RCC 7860 (cell line): ENCODE measurements at places on chromosomes 6 and 20.

- no peak for DNase-seq
Observed at GRCh38 chr6:158018041-158018771, 36.5 kb downstream of the SYNJ2 start.

- no peak for DNase-seq
Observed at GRCh38 chr6:75084872-75085381, 120.9 kb downstream of the COL12A1 start.

DNA sequence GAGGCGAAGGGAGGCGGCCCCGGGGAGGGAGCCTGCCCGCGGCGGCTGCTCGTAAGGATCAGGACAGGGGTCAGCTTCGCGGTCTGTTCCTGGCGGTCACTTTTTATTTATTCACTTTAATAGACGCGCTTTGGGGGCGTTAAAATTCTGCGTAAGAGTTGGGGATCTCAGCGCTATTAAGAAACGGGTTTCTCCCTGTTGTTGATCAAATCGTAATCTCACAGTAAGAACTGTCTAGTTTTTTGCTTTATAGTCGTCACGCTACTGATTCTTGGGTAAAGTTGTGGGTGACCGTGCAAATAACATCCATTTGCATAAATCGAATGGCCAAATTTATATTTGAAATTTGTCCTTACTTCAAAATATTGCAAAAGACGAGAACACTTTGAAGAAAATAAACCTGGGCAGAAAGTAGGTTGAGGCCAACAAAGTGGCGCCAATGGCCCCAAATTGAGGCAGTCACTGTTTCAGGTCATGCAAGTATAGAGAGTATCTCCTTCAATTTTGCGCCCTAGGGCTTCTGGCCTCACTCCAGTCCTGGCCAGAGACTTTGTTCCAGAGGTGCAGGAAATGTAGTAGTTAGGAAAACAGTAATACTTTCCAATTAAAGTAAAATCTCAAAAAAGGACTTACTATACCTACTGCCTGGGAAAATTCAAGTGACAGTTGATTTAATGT is 963 bp upstream of the RMND1 start:
- no peak for DNase-seq

DNA sequence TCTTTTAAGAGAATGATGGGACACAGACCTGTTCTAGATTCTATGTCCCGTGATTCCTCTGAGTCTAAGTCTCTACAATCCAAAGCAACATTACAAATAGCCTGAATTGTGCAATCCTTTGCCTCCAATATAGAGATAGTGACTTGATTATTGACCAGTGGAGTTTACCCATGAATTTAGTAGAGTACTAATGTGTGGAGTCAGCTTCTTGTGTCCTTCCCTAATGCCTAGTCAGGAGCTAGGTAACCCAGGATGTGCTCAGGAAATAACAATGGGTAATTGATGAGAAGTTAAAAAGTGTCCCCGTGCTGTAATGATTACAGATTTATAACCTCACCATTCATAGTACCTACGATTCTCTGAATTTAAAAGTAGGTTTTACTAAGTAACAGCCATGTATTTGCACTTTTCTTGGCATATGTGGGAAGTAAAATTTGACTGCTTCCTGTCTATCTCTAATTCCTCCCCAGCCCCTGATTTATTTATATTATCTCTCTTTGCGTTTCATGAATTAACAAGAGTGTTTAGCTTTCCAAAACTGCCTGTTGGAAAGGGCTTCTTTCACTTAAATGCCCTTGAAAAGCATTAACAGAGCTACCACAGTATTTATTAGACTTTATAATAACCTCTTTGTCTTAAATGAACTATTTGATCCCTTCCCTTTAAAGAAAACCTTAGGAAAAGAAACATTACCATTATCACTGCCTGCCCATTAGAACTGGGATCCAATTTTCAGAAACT is 30.5 kb downstream of the NEDD9 start:
- DNase-seq: no peak

DNA sequence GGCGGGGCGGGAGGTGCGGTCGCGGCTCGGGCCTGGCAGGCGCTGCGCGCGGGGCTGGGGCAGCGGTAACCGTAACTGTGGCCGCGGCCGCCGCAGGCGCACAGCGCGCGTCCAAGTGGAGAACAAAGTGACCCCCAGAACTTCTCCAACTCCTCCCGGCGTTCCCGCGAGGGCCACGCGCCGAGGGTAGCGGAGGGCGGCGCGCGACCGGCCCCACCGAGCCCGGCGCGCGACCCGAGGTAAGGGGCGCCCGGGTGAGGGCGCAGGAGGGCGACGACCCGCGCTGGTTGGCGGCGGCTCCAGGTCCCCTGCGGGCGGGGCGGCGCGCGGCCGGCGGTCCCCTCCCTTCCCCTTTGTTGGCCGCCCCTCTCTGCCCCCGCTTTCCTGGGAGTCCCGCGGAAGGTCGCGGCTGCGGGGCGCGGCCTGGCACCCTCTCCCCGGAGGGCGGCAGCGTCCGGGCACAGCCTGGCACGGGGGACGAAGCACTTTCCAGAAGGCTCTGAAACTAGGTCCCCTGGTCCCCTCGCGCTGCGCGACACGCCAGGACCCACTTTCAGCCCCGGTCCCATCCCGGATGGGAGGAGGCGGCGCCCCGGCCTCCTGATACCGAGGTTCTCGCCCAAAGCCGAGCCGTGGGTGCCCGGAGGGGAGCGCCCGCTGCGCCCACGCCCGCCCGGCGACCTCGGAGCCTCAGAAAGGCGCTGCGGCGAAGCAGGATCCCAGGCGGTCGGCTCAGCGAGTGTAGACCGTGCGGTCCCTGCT is at the start of gene TIAM2:
Gene TIAM2 (plus strand): TSS at position 62 of the 762 bp plus-strand sequence. CDS start 133,909 bp downstream, outside the sequence.
- DNase-seq: no peak

DNA sequence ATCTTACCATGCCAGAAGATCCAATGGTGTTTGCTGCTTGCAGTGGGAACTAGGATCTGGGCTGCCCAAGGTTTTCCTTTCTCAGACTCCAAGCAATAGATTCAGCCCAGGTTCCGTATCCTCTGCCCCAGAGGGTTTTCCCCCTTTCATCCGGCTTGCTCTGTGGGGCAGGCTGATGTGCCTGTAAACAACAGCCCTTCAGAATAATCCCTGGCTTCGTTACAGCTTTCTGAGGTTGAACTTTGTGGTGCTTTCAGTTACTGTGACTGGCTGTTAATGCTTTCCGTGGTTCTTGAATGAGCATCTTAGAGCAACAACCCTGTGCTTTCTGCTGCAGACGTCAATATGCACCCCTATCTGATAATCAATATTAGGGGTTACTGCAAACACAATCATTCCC is 400.4 kb downstream of the BTBD3 start:
- no peak for DNase-seq

- peak; percentile 53 for DNase-seq
Observed at GRCh38 chr20:22339091-22339881, 245.1 kb downstream of the FOXA2 start.

DNA sequence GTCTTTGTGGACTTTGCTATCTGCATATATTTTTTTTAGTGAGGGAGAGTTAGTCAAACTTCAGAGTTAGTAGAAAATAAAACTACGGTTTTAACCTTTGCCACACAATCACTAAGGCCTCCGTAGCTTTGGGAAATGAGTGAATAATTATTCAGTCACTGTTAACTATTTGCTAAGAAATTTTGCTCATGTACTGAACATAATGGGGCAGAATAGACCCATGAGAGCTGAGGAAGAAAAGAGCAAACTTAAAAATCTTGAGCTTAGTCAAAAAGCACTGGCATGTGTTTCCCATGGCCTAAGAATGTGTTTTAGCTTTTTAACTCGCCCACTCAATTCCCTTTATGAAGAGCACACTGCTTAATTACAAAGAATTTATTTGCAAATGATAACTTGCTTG is 60.4 kb upstream of the SUPT3H start:
- no peak for DNase-seq

DNA sequence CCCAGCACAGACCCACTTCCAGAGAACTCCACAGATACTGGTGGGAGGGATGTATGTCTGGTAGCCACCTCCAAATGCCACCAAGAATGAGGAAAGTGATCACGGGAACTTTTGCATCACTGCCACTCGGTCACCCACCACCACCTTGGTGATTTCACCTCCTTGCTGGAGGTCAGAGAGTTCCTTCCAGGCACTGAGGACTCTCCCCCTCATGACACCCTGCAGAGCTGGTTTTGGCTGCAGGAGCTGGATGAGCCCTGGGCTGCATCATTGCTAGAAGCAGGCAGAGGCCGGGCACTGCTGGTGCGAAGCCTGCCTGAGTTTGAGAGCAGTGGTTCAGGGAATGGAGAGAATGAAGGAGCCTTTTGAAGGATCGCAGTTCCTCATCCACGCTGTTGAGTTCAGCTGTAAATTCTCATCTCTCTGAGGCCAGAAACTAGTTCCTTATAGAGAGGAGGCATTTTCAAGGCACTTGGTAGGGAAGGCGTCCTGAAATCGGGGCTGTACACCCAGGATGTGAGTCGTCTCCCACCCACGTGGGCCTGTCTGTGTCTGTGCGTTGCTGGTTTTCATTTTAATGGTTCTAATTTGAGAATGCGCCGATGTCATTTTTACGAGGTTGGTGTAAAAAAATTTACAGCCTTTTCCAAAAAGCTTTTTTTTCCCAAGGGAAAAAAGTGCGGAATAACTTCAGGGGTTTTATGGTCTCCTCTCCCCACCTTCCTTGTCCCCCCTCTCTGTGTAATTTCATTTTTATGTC is 25.0 kb downstream of the FOXP4 start:
- DNase-seq: no peak

GRCh38 chr6:109738255-109738654 is 47.2 kb downstream of the FIG4 start:
- no peak for DNase-seq

GRCh38 chr6:35969646-35970045 is 48.7 kb upstream of the SRPK1 start:
- DNase-seq: no peak

DNA sequence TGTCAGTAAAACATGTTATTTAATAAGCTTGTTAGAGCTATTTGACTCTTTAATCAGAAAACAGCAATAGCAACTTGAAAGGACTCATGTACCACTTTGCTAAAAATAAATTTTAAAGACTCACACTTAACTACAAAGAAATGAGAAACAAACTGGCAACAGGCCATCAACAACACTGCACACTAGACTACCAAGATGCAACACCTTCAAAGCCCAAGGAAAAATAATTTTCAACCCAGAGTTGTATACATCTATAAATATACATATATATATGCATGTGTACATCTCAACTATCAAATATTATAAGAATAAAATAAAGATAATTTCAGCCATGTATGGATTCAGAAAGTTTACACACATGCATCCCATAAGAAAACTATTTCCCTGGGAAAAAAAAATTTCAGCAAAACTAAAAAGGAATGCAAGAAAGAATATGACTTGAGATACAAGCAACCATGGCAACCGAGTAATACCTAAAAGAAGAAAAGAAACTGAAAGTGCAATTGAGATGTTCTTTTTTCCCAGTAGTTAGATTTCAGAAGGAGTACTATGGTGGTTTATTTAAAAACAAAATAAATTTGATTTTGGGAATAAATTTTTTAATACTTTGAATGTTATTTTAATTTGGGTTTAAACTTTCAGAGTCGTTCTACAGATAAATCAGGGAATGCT is 303.8 kb downstream of the UBE3D start:
- DNase-seq: no peak

- DNase-seq: no peak
Observed at GRCh38 chr6:139641376-139641775, 266.9 kb upstream of the CITED2 start.

DNA sequence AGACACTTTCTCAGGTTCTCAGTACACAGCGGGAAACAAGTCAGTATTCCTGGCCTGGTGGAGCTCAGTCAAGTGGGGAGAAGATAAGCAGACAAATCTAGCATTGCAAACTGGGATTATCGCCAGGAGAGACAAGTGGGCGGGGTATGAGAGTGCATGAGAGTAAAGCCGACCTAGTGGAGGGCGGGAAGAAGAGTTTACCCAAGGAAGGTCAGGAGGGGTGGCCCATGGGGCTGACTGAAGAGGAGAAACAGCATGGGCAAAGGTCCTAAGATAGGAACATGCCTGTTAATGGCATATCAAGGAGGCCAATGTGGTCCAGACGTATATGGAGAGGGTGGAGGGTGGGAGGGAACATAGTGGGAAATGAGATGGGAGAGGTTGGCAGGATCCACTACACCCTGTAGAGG is 12.4 kb upstream of the CSNK2A1 start:
- DNase-seq: peak; percentile 36

- DNase-seq: peak; percentile 53
Observed at GRCh38 chr20:59013959-59014608, 5.1 kb upstream of the TUBB1 start.

DNA sequence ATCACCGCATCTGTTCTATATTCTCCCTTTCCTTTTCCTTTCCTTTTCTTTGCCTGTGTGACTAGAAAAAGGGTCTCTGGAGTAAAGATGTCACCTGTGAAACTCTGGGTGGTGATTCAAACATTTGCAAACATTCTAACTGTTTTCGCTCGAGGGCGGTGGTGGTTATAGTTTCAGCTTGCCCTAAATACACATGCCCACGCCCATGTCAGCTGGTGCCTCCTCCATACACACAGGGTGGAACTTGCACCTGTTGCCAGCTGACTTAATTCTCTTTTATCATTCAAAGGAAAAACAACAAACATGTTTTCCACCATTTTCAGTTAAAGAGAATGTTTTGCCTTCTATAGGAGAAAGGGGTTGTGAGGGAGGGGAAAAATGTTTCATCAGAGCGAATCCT is 381.9 kb upstream of the ARID1B start:
- DNase-seq: no peak

DNA sequence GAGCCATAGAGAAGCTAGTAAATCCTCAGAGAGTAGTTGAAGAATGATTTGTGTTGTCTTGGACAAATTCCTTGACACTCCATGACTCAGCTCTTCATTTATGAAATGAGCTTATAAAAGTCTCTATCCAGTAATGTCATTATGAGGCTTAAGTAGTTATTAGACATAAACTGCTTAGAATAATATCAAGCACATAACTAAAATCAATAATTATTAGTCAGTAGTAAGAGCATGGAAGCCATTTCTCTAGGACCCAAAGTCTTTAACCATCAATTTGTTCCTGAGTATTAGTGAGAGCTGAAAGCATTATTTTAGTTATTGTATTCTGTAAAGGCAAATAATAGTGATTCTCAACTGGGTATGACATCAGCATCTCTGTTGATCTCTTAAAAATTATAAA is 1140.2 kb downstream of the HACE1 start:
- no peak for DNase-seq

- DNase-seq: peak; percentile 15
Observed at GRCh38 chr6:139027620-139028182, 844 bp upstream of the ABRACL start.

DNA sequence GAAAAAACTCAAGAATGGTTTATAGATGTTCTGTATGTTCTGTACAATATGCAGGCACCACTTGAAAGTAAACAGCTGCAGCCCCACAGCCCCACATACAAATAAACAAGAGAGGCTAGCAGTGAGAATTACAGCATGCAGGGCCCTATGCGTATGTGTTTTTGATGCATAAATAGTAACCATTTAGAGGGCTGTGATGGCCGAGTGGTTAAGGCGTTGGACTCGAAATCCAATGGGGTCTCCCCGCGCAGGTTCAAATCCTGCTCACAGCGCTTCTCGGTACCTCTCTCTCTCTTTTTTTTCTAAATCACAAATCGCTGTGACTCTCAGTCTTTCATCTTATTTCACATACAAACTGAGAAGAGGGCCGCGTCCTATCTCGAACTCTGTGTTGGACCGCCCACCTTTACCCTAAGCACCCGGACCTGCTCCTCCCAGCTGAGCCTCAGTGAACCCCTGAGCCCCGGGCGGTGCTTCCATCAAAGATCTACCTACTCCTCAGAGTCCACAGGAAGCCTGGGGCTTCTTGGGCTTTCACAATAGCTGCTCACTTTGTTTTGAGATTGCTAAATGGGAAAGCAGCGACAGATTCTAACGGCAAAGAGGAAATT is 37.7 kb upstream of the PRSS16 start:
- no peak for DNase-seq
